NCI-H2029 (cell line): ENCODE measurements at places on chromosomes 1 and 21.

DNA sequence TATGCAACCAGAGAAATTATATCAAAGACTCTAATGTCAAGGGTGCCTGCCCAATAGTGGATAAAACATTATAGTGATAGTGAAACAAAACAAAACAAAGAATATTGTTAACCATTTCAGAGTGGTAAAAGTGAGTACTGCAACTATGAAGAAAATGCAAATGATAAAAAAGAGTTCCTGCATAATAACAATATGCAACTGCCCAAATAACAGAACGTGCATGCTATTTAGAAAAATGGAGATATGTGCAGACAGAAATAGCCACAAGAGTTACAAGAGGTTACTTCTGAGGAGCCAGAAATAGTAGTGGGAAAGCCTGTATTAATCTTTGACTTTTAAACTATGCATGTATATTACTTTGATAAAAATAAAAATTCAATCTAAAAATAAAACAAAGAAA is 302.5 kb downstream of the NEGR1 start:
- no peak for DNase-seq

- DNase-seq, result no peak
Observed at GRCh38 chr1:173411835-173412742, 65.0 kb upstream of the PRDX6 start.

- DNase-seq, result no peak
Observed at GRCh38 chr1:32611859-32612188, 38.5 kb downstream of the ZBTB8OS start.

DNA sequence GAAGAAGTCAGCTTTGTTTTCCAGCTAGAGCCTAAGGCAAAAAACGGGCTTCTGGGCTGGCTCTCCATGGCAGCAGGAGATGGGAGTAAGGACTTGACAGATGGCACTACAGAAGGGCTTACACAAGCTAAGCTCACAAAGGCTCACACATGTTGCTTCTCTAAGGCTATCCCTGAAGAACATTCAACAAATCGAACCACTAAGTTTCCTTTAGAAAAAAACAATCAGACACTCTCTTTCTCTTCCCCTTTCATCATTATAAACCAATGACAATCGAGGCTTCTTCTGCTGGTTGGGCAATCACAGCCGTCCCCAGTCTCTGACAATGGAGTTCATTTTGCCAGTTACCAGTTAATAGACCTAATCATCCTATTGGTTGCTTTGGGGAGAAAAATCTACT is 40.5 kb downstream of the TRIT1 start:
- peak; percentile 68 for DNase-seq

- DNase-seq, result no peak
Observed at GRCh38 chr1:245823408-245824147, 668.8 kb downstream of the KIF26B start.

- DNase-seq, result peak; percentile 89
Observed at GRCh38 chr1:65254320-65255034, 54.9 kb upstream of the DNAJC6 start.

- DNase-seq, result no peak
Observed at GRCh38 chr1:180966312-180966711, 53.6 kb downstream of the KIAA1614 start.

DNA sequence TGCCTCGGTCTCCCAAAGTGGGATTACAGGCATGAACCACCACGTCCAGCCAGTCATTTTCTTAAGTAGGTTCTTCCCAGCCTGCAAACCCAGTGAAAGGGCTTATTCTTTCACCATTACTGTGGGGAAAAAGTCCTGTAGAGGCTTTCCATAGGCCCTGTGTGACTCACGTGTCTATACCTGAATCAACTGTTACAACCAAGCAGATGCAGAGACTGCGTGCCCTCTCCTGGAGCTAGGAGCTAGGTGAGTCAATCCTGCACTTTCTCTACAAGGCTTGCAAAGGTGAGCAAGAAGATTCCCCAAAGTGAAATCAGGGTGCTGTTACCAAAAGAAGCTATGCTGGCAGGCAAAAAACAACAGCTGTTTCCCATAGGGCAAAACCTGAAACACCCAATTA is 13.8 kb upstream of the MPZL1 start:
- DNase-seq, result no peak

- no peak for DNase-seq
Observed at GRCh38 chr1:168469690-168470089, 74.1 kb downstream of the XCL2 start.

GRCh38 chr1:23403038-23403336 is 21.6 kb downstream of the TCEA3 start:
- DNase-seq, result no peak

GRCh38 chr21:38433471-38433870 is 64.8 kb downstream of the ERG start:
- no peak for DNase-seq

DNA sequence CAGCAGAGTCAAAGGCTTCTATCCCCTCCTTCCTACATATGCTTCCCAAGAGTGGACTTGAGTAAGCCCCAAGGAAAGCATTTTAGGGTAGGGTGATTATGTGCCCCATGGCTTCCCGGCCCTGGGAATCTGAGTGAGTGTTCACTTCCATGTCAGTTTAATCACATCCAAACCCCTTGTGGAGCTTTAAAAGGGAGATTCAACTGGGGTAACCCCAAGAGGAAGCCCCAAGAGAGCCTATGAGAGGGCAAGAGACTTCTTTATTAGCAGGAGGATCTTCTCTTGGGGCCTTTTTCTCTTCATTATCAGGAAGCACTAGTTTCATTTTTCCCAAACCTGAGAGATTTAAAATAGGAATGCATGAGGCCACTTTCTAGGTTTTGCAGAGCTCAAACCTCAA is 97.0 kb upstream of the IRF2BP2 start:
- DNase-seq, result no peak

DNA sequence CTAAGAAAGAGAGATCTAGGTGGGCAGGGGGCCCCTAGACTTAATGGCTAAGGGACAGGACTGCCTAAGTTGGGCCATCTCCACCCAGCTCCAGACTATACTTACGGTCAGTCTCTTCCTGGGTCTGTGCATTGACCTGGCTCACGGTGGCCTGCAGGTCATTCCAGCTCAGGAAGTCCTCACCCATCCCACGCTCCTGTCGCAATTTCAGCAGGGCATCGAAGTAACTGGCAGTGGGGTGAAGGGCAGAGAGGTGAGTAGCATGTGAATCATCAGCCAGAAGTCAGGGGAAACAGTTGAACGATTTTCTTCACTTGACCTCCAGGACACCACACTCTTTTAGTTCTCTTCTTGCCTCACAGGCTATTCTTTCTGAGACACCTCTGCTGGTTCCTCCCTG is 20.5 kb downstream of the IQGAP3 start:
- DNase-seq, result no peak

DNA sequence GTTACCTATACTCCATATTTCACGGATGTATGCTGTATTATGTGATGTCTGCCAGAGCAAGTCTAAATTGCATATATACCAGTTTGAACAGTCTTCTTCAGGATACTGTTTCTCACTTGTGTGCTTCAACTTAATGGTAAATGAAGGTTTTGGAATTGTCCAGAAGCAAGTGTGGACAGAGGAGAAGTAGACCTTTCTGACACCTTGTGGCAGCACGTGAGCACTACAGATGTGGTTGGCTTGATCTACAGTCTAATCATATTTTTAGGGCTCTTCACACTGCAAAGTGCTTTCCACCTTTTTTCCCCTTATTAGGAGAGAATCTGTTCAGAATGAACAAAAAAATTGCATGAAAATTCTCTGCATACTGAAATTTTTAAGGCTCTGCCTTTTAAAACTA is 10.9 kb downstream of the MORC3 start:
- peak; percentile 28 for DNase-seq

DNA sequence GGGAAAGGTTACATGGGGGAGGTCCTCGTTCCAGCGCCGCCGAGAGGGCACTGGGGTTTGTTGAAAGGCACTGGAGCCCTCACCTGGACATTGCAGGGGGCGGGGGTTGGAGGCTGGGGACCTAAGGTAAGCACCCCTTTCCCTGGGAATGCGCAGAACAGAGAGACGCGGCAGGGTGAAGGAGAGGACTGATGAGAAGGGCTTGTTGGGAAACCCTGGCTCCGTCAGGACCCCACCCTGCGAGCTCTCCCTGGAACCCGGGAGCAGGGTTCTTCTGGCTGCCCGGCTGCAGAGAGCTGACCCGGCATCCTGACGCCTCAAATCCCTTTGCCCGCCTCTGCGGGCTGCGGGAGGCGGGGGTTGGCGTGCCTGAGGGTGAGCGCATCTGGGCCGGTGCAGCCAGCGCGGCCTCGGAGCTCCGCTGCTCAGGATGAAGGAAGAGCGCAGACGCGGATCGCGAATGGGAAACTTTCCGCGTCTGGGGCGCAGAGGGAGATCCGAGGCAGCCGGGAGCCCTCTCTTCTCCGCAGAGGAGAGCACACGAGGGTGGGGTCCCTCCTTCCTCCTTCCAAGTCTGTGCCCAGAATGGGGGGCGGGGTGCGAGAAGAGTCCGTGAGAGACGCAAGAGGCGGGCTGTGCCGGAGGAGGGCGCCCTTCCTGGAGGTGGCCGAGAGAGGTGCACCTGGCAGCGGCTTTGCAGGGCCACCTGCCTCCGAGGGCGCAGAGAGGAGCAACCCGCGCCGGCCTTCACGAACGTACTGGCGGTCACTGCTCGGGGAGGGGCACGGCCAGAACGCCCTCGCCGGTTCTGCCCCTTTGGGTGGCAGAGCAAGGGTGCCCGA is 2.4 kb downstream of the IGSF21 start:
- DNase-seq, result peak; percentile 61

DNA sequence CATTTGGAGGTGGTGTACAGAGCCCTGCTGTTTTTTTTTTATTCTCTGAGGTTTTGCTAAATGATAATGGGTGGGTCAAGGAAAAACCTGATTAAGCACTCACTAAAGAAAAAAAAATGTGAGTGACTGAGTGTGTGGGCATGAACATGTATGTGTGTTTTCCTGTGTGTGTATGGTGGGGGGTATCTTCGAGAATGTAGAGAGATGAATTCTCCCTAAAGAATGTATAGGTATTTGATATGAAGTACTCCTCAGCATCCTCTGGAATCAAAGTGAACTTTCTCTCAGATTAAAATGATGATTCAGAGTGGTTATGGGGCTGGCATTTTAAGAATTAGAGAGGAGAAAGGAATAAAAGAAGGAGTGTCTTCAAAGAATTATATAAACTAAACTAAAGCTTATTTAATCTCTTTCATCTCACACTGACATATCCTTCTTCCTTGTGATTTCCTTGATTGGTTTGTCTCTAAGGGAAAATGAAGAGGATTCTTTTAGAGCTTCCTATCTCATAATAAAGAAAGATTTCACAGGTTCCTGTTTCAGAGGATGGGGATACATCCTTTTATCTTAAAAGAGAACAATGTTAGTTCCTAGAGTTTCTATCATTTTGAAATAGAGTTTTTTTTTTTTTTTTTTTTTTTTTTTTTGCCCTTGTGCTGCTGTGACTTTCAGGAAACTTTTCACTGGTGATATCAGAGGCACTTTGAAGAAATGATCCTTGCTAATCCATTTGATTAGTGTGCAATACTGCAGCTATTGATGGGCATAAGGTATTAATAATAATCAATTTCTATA is 23.9 kb downstream of the S1PR1 start:
- no peak for DNase-seq

- no peak for DNase-seq
Observed at GRCh38 chr1:149942207-149942606, 5.5 kb upstream of the MTMR11 start.

DNA sequence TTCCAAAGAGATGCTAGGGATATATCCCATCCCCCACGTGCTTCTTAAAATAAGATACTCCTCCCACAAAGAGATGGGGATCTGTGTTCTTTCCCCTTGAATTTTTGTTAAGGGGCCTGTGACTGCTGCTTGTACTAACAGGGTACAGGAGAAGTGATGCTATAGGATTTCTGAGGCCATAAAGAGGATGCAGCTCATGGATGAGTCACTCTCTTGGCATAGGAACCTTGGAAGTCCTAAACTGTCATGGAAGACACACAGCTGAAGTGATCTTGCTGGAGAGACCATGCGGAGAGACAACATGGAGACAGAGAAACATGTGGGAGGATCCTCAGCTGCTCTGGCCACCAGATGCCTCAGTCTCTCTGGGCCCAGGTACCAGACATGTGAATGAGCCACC is 157.2 kb downstream of the S1PR1 start:
- DNase-seq, result no peak

DNA sequence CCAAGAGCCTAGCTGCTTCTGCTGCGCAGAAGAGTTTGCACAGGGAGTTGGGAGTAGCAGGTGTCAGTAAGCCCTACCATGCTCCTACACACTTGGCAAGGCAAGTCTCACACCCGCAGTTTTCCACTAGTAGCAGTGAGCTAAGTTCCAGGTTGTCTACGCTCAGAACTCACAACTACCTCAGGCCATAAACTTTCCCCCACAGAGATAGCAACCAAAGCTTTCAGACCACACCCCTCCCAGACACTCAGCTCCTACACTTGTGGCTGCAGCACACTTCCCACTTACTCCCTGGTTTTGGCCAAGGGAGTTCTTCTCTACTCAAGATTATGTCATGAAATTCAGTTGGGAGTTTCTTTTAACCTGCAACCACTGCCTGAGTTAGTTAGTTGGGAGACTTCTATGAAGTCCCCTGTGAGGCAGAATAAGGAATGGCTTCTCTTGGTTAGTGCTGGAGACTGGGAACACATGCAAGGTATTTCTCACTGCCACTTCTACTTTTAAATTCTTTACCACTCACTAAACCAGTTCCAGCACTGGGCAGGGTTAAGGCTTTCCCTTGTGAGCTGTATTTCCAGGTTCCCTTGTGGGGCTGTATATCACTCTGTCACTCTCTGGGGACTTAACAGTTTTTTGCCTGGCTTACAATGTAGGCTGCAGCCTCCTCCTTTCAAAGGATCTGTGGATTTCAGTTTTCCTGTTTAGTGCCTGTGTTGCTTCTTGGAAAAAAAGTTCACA is 18.3 kb upstream of the MAB21L3 start:
- no peak for DNase-seq

GRCh38 chr21:26506956-26507355 is 66.1 kb downstream of the CYYR1 start:
- no peak for DNase-seq

GRCh38 chr1:198018529-198018928 is 101.4 kb downstream of the LHX9 start:
- DNase-seq, result no peak

DNA sequence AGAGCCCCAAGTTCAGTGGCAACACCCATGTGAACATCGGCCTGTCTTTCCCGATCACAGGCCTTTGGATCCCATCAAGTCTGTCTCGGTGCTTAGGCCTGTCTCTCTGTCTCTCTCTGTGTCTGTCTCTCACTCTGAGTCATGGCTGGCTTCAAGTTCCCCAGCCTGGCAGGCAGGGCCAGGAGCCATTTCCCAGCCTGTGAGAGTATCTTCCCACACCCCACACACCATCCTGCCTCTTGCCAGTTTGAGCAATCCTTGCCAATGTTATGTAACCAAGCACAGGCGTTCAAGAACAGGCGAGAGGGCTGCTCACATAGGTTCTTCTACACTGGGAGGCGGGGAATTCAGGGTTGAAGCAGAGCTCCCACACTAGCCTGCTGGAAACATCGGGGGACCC is 70.0 kb upstream of the TMEM51 start:
- no peak for DNase-seq

- DNase-seq, result peak; percentile 98
Observed at GRCh38 chr1:53889304-53890298, at the start of gene YIPF1. YIPF1 (minus strand) TSS chr1:53889797; CDS start chr1:53888937, 860 bp downstream.
